ENCODE measurements at places on chromosomes 7 and 10.
A peak's percentile ranks its signal among the peaks of the same experiment; 100 is the strongest.

- no peaks in the 10 kb centered on the region for H3K36me3 ChIP-seq
- peaks cover 17% of the 10 kb centered on the region for H3K27me3 ChIP-seq
- no peak for DNase-seq
- H3K4me3 ChIP-seq: no peak overlapping the region
- no peak overlapping the region for H3K27ac ChIP-seq
- no peaks in the 10 kb centered on the region for H3K4me1 ChIP-seq
These were observed 3.5 kb upstream of the SRRM3 start for GRCh38 chr7:76198202-76198601.

- no peaks in the 10 kb centered on the region for H3K27me3 ChIP-seq
- no peaks in the 10 kb centered on the region for H3K4me1 ChIP-seq
- DNase-seq: no peak
- H3K27ac ChIP-seq: no peak overlapping the region
- H3K36me3 ChIP-seq: no peaks in the 10 kb centered on the region
- H3K4me3 ChIP-seq: no peak overlapping the region
These were observed 490.4 kb downstream of the DNAJB6 start for GRCh38 chr7:157827045-157827862.

DNA sequence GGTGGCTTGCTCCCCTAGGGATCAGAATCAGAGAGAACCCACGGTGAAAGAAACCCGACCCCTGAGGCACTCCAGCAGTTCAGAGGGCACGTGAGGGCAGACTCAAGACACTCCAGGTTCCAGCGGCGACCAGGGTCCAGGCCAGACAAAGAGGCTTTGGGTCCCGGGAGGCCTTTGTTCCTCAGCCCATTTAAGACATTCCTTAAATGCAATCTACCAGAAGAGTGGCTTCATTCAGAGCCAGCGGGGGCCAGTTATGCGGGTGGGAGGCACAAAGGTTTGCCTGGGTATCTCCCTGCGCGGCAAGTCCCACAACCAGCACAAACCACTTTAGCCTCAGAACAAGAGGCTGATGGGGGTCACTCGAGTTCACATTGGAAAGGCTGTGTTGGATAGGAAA is 53.6 kb downstream of the AFAP1L2 start:
- H3K36me3 ChIP-seq: no peaks in the 10 kb centered on the region
- no peaks in the 10 kb centered on the region for H3K4me1 ChIP-seq
- H3K4me3 ChIP-seq: no peak overlapping the region
- no peak for DNase-seq

- no peak overlapping the region for H3K4me3 ChIP-seq
- H3K36me3 ChIP-seq: no peaks in the 10 kb centered on the region
- H3K27me3 ChIP-seq: no peaks in the 10 kb centered on the region
- H3K4me1 ChIP-seq: no peaks in the 10 kb centered on the region
These were observed 131.1 kb downstream of the AHR start for GRCh38 chr7:17429579-17429978.

DNA sequence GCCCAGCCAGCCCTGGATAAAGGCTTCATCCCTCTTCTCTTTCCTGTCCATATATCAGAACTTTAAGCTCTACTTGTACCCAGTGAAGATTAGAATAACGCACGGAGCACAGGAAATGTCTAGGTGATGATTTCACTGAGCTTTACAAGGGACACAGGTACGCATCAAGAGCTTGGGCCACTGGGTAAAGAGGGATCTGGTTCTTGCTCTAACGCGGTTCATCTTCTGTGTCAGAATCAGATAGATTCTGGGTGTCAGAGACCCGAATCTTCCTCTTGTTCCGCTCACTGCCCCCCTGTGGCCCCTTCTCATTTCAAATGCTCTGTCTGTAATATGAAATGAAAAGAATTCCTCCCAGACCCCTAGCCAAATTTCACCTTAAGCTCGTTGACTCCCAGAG is 24.7 kb downstream of the IL2RA start:
- no peaks in the 10 kb centered on the region for H3K36me3 ChIP-seq
- no peak overlapping the region for H3K27ac ChIP-seq
- no peak for DNase-seq
- H3K4me1 ChIP-seq: no peaks in the 10 kb centered on the region
- H3K4me3 ChIP-seq: no peak overlapping the region

GRCh38 chr10:21021843-21022594 is 124.9 kb upstream of the NEBL start:
- H3K4me3 ChIP-seq: no peak overlapping the region
- no peaks in the 10 kb centered on the region for H3K36me3 ChIP-seq
- no peak overlapping the region for H3K27ac ChIP-seq

GRCh38 chr10:14975672-14976273 is 16.6 kb downstream of the MEIG1 start:
- H3K27me3 ChIP-seq: no peaks in the 10 kb centered on the region
- H3K36me3 ChIP-seq: no peaks in the 10 kb centered on the region
- peak overlapping the region; percentile 48 for H3K4me3 ChIP-seq
- peak overlapping the region; percentile 63 for H3K27ac ChIP-seq

DNA sequence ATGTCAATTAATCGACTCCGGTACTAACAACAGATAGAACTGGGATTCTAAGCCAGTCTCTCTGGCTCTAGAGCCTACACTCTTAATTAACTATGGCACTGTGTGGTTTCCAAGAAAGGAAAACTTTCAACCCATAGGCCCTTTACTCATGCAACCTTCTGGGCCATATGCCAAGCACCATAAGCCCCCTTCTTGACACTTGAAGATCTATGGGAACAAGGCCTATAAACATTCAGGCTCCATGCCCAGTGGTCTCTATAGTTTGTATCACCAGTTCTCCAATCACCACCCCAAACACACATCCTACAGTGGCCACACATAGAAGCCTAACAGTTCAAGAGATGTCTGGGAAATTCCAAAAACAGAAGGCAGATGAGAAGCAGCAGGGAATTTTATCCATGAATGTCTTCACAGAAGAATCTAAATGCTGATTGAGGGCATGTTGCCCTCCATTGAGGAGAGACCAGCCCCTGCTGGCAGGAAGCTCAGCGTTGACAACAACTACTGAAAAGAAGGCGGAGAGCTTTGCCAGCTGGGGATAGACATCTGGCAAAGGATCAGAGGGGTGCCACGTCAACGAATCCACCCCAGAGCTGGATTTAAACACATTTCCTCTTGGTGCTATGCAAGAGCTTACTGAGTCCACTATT is 64.4 kb downstream of the GRM3 start:
- no peak overlapping the region for H3K4me3 ChIP-seq
- no peak overlapping the region for H3K27ac ChIP-seq
- H3K4me1 ChIP-seq: no peaks in the 10 kb centered on the region
- no peak for DNase-seq
- no peaks in the 10 kb centered on the region for H3K36me3 ChIP-seq

GRCh38 chr10:119997429-119997828 is 104.9 kb downstream of the SEC23IP start:
- no peak for DNase-seq
- H3K36me3 ChIP-seq: no peaks in the 10 kb centered on the region
- no peak overlapping the region for H3K27ac ChIP-seq
- no peak overlapping the region for H3K4me3 ChIP-seq
- no peaks in the 10 kb centered on the region for H3K4me1 ChIP-seq

GRCh38 chr7:131238347-131238931 is 89.2 kb upstream of the MKLN1 start:
- DNase-seq: peak; percentile 48
- H3K4me1 ChIP-seq: peaks cover 28% of the 10 kb centered on the region
- peak overlapping the region; percentile 28 for H3K27ac ChIP-seq
- no peaks in the 10 kb centered on the region for H3K36me3 ChIP-seq

DNA sequence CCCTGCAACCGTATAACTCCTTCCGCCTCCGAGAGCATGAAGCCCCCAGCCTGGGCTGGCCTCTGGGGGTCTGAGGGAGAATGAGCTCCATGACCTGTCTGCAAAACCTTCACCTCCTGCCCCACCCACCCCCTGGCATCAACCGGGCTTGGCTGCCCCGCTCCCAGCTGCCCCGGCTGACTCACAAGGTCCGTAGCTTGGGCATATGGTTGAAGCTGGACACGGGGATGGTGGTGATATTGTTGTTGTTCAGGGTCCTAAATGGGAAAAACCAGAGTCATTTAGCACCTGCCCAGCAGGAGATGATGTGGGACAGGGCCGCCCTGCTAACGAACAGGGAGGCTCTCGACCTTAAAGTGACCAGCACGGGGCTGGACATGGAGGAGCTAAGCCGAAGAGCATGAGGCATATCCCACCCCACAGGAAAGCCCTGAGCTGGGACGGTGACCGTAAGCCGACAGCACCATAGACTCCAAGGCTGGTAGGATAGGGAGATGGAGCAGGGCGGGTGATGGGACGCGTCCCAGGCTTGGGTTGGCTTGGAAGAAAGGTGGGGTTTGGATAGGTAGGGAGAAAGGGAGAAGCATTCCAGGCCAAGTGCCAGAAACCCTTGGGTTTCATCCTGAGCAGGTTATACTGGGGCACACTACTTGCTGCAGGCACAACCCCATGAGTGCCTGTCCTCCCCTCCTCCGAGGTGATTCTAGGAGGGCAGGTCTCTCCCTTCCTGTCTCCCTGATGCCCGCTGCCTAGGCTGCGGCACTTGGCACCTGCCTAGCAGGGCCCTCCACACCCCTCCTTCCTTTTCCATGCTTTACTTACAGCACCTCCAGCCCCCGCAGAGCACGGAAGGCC is 121.5 kb downstream of the SLIT1 start:
- no peaks in the 10 kb centered on the region for H3K4me1 ChIP-seq
- H3K27ac ChIP-seq: no peak overlapping the region

DNA sequence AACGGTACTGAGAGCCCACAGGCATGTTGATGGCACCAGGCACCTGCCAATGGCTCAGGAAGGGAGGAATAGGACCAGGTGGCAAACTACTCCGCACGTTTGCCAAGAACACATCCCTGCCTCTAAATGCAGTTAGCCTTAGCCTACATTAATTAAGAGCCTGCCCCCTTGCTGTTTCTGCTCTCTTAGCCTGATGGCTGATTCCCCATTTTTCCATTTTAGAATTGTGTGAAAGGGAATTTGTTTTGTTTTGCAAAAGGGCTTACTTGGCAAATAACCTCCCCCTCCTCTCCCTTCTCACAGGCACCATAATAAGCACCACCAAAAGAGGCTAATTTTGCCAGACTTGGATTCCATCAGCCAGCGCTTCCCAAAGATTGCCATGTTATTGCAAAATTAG is 1203.2 kb downstream of the SORCS3 start:
- no peak for DNase-seq
- no peak overlapping the region for H3K27ac ChIP-seq
- H3K36me3 ChIP-seq: no peaks in the 10 kb centered on the region

DNA sequence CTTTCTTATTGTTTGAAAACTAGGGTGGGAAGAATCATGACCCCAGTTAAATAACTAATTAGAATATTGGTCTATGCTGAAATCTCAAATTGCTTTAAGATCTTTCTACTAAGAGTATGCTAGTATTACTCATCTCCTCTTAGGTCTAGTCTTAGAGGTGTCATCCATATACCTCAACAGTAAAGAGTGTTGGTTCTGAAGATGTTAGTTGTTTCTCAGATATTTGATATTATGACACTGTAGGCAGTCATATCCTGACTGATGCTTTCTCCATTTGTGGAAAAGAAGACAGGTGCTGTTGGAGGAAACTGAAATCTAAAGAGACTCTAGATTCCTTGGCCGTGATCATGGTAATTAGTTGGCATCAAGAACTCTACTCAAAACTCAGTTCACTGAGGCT is 21.2 kb downstream of the BPGM start:
- H3K36me3 ChIP-seq: peaks cover 10% of the 10 kb centered on the region
- DNase-seq: no peak
- no peaks in the 10 kb centered on the region for H3K27me3 ChIP-seq

DNA sequence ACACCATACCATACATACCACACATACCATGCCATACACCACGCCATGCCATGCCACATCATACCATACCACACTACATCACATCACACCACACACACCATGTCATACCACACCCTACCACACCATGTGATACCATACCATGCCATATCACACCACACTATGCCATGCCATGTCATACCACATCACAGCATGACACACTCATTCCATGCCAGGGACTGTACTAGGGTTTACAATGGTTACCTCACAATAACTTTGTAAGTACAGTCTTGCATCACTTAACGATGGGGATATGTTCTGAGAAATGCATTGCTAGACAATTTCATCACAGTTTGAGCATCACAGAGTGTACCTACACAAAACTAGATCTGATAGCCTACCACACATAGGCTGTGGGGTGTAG is 14.5 kb downstream of the PYROXD2 start:
- peaks cover 17% of the 10 kb centered on the region for H3K4me1 ChIP-seq
- H3K27ac ChIP-seq: no peak overlapping the region
- peak; percentile 21 for DNase-seq
- no peaks in the 10 kb centered on the region for H3K36me3 ChIP-seq
- no peak overlapping the region for H3K4me3 ChIP-seq

GRCh38 chr10:38600146-38600545 is 506.0 kb downstream of the ZNF37A start:
- no peaks in the 10 kb centered on the region for H3K36me3 ChIP-seq
- H3K4me1 ChIP-seq: no peaks in the 10 kb centered on the region
- no peak overlapping the region for H3K27ac ChIP-seq
- DNase-seq: no peak
- H3K27me3 ChIP-seq: no peaks in the 10 kb centered on the region

GRCh38 chr7:97771576-97771975 is 39.7 kb downstream of the TAC1 start:
- H3K4me3 ChIP-seq: no peak overlapping the region
- no peaks in the 10 kb centered on the region for H3K36me3 ChIP-seq
- no peak overlapping the region for H3K27ac ChIP-seq

GRCh38 chr10:102596506-102596971 is 47.7 kb upstream of the TRIM8 start:
- DNase-seq: peak; percentile 66
- H3K36me3 ChIP-seq: peaks cover 18% of the 10 kb centered on the region
- H3K4me1 ChIP-seq: no peaks in the 10 kb centered on the region

GRCh38 chr10:12262278-12262981 is 66.4 kb downstream of the CDC123 start:
- peaks cover 8% of the 10 kb centered on the region for H3K4me1 ChIP-seq
- H3K27ac ChIP-seq: no peak overlapping the region
- H3K27me3 ChIP-seq: no peaks in the 10 kb centered on the region
- DNase-seq: no peak

DNA sequence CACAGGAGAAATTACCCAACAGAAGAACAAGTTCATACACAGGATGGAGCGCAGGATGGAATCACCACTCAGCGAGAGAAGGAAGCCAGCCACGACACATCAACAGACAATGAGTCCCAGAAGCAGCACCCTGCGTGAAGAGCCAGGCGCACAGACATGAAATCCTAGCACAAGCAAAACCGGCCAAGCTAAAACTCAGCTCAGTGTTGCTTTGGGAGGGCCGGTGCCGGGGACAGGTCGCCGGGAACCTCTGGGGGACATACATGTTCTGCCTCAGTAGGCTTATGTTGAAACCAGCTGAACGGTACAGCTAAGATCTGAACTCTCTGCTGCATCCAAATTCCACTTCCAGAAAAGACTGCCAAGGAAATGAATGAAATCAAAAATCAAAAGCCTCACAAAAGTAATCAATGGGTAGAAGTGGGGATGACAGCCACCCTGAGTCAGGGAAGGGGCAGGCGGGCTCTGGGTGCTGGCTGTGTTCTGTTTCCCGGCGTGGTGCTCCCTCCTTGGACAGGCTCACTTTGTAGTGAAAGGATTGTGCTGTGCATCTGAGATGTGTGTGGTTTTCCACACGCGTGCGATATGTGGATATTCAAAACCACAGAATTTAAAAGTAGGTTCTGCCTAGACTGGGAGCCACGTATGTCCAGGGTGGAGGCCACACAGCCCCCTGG is 114.7 kb downstream of the PDGFA start:
- H3K4me3 ChIP-seq: no peak overlapping the region
- no peak overlapping the region for H3K27ac ChIP-seq
- H3K4me1 ChIP-seq: no peaks in the 10 kb centered on the region
- H3K36me3 ChIP-seq: no peaks in the 10 kb centered on the region
- no peak for DNase-seq
- peaks cover 70% of the 10 kb centered on the region for H3K27me3 ChIP-seq

- peaks cover 8% of the 10 kb centered on the region for H3K4me1 ChIP-seq
- H3K27me3 ChIP-seq: no peaks in the 10 kb centered on the region
- DNase-seq: no peak
- H3K36me3 ChIP-seq: peaks cover 6% of the 10 kb centered on the region
These were observed 30.0 kb downstream of the EEPD1 start for GRCh38 chr7:36182854-36183604.

All from MCF 10A (cell line).